BJ (cell line): ENCODE measurements at places on chromosomes 1 and 21.
A peak's percentile ranks its signal among the peaks of the same experiment; 100 is the strongest.

GRCh38 chr1:222865718-222866117 is 50.9 kb downstream of the DISP1 start:
- DNase-seq = no peak

GRCh38 chr1:36906555-36906954 is 127.8 kb downstream of the GRIK3 start:
- DNase-seq = no peak

DNA sequence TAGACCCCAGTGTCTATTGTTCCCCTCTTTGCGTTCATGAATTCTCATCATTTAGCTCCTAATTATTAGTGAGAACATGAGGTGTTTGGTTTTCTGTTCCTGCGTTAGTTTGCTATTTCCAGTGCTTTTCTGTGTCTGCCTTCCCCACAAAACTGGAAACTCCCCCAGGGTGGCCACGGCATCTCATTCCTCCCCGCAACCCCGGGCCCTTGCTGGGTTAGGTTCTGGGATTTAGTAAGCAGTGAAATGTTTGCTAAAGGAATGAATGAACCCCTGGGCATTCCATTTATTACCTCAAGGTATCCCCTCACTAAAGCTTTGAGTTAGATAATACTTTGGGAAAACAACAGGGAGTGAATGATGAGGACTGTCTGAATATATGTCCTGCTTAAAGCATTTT is 142.9 kb downstream of the GLUL start:
- DNase-seq = no peak

DNA sequence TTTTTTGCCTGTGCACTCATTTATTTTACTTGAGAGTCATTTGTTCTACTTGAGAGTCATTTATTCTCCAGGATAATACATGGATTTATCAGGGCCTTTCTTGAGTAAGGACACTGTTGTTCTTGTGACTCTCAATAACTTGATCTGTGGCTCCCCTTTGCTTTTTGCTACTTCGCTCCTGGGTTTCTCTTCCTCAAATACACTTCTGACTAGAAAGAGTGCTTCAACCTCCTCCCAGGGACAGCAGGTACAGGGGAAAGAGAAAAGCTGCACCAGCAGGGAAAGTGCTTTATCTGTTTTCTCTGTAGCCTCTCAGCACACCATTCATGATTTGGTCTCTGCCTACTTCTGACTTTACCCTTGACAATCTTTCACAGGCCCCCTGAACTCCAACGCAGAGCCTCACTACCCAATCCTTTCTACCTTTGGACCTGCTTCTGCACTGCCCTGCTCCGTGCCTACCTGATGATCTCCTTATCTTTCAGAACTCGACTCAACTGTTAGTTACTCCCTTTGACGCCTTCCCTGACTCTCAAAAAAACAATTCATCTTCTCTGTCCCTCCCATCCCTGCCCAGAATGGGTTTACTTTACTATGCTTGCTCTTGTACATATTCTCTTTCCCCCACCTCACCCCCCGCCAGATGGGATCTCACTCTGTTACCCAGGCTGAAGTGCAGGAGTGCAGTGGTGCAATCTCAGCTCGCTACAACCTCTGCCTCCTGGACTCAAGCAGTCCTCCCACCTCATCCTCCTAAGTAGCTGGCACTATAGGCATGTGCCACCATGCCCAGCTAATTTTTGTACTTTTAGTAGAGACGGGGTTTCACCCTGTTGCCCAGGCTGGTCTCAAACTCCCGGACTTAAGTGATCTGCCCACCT is 15.6 kb upstream of the PIGM start:
- DNase-seq = no peak

GRCh38 chr1:201732351-201732750 is 96.6 kb upstream of the IPO9 start:
- DNase-seq = no peak

DNA sequence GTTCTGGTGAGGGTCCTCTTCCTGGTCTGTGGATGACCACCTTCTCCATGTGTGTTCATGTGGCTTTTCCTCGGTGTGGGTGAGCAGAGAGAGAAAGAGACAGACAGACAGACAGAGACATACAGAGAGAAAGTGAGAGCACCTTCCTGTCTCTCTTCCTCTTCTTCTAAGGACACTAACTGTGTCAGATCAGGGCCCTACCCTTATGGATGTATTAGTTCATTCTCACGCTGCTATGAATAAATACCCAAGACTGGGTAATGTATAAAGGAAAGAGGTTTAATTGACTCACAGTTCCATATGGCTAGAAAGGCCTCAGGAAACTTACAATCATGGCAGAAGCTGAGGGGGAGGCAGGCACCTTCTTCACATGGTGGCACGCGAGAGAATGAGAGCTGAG is 131.5 kb upstream of the ZNF648 start:
- DNase-seq = no peak

- DNase-seq = no peak
Observed at GRCh38 chr1:200958597-200958996, 63.9 kb downstream of the INAVA start.

GRCh38 chr1:224189561-224189960 is 6.5 kb downstream of the DEGS1 start:
- DNase-seq = no peak

DNA sequence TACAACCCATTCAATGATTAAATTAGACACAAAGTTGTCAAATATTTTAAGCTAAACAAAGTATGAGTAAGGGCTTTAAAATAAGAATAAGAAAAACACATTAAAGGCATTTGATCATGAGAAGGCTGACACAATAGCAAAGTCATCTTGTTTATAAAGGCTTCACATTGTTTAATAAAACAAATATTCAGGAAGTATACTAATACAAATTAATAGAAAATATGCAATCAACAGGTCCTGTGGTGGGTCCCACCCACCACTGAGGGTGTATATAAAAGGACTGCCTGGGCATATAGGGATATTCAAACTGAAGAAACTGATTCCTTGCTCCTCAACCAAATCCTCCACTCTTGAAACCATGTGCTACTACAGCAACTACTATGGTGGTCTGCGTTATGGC is at the start of gene KRTAP20-2:
Gene KRTAP20-2, plus strand, starts transcription at position 301 of the 400 bp plus-strand sequence. Its CDS starts 58 bp downstream, at position 359.
- no peak for DNase-seq

- no peak for DNase-seq
Observed at GRCh38 chr1:193538680-193539079, 352.3 kb upstream of the B3GALT2 start.

- DNase-seq = no peak
Observed at GRCh38 chr21:43274022-43274945, 105.5 kb downstream of the CRYAA start.

GRCh38 chr1:198424441-198424840 is 116.0 kb downstream of the ATP6V1G3 start:
- DNase-seq = no peak

DNA sequence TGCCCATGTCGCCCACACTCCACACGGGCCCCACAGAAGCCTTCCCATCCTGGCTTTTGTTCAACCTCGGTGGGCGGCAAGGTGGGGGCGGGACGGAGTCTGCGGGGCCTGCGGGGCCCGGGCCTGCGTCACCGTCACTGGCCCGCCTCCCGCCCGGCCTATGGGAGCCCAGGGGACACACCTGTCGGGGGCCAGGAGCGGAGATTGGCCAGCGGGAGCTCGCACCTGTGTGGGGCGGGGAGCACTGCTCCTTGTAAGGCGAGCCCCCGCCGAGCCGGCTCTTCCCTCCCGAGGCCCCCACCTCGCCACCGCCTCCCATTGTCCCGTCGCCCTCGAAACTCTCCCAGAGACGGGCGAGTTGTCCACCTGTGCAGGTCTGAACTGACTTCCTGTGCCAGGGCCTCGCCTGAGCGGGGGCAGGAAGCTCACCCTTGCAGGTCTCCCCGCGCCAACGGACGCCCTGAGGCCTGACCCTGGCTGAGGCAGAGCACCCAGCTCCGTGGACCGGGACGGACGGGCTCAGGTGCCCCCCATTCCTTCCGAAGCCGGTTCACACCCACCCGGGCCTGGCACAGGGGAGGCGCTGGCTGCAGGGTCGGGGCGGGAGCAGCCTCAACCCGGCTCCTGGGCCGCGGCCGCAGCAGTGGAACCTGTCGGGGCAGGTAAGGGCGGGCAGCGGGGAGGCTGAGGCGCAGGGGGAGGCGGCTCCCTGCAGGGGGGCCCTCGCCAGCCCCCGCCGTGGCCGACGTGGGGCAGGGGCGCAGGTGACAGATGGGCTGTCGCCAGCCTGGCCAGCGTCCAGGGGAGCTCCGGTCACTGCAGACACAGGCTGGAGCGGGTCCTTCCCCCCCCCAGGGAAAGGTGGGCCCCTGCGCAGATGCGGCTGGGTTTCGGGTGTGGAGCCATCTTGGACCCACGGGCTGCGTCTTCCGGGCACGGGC is 10.8 kb upstream of the TTLL10 start:
- DNase-seq = no peak

DNA sequence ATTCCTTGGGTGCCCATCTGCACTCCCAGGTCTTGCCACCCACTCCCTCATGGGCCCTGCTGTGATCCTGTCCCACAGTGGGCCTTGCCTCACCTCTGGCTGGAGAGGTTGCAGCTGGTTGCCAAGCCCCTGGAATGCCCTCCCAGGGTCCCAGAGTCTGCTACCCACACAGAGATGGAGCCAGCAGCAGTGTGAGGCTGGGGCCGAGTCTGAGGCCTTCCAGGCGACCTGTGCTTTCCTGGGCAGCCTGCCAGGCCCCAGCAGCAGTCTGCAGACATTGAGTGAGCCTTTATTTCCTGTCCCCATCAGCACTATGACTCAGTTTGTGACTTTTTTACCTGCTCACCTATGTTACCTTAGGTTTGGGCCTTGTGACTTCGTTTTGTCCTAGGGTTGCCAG is 25.0 kb upstream of the TSPAN2 start:
- DNase-seq = no peak

DNA sequence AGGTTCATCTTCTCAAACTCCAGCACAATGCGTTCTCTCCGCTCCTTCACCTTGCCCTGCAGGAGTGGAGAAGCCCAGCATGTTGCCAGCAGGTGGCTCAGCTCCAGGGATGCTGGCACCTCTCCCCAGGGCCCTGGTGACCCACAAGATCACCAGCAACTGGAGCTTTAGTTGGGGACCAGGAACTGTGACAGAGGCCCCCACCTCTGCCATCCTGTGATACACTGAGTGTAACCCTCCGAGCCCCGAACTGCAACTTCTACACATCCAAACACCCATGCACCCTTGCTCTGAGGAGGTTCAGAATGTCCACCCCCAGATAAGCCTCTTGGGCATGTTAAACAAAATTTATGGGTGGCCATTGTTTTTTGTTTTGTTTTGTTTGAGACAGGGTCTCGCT is 4.5 kb upstream of the TRIM11 start:
- DNase-seq = no peak

DNA sequence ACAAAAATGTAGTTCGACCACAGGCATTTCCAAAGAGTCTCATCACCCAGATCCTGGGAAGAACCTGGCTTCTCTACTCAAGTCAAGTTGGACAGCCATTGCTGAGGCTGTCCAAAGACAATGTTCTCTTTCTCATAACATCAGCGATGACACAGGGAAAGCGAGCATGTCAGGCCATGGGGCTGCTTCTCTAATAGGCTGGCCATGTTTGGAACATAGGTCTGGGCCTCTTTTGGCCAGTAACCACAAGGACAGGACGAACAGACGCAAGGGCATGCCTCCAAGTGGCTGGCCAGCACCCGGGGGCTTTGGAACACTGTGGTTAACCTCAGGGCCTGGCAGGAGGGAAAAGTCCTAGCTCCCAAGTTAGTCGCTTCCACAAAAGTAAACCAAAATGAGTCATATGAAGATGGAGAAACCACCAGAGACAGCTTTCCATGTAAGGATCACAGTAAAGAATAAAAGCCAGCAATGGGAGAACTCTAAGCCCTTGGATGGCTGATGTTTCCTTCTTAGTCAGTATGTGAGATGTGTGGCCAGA is 80.6 kb upstream of the SLC44A3 start:
- DNase-seq = peak; percentile 57

DNA sequence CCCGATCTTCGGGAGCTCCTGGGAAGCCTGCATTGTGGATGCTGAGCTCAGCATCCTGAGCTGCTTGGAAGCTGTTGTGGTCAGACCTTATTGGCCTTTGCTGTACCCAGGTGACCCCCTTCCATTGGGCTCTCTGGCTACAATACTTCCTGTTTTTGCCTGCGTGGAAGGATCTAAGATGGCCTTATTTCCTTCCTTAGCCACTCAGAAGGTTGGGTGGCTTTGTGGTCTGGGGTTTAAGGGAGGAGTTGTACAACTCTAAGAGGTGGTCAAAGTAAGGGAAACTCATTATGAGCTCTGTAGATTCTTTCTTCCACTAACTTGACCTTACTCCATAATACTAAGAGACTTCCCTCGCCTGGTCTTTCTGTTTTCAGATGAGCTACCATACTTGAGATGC is 17.7 kb downstream of the PFKFB2 start:
- no peak for DNase-seq

GRCh38 chr1:78869136-78869535 is 137.4 kb downstream of the ADGRL4 start:
- DNase-seq = no peak

DNA sequence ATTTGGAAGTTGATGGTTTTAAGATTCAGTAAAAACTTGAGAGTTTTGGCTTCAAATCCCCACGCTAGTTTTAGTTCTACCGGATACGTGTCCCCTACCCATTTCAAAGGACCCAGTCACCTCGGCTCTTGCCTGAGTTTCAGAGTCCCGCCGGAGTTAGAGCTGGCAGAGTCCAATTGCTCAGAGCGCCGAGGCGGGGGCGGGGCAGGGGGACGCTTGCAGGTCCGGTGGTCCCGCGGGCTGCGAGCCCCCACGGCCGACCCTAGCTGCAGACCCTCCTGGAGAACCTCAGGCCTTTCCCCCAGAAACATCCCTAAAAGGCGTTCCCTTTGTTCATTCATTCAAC is 765 bp upstream of the VPS45 start:
- no peak for DNase-seq

DNA sequence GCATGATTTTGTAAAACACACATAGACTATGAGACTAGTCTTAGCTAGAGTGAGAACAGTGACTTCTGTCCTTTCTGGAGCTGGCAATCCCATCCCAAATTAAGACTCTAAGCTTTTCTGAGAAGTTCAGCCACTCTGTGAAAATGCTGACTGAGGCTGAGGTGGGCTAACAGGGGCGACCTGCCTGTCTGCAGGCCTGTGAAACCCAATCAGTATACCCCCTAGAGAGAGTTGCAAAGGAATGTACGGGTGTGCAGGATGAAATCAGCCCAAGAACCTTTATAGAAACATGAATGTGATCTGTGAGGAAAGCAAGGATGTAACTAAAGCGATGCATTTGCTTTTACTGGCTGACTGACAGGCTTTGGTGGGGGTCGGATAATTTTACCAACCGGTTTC is 16.0 kb upstream of the TBX15 start:
- no peak for DNase-seq
